Osteocyte (in vitro differentiated cells): ENCODE measurements at places on chromosomes 3 and 15.

DNA sequence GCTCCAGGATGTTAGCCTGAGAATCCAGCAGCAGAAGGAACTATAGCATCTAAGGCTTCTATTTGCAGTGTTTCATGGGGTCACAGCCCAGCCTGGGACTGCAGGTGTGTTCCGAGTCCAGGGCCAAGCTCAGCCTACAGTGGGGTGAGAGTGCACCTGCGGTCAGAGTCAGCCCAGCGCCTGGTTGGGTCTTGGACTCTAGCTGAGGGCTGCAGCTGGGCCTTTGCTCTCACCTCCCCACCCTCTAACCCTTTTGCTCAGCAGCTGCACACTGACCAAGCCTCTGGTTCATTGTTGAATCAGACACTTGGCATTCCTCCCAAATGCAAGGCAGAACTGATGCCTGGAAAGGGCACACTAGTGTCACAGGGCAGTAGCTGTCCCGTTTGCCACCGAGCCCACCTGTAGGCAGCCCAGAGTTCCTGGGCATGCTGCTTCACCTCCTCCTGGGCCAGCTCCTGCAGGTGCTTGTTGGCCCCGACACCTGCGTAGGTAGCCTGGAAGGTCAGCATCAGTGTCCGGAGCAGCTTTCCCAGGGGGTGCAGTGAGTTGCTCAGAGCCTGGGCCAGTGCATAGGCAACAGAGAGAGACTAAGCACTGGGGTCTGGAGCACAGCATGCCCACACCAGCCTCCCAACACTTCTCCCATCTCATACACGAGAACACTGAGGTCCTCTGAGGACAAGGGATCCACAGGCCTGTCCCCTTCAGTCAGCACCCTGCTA, 17.5 kb downstream of the ALS2CL start:
- H3K27me3 ChIP-seq = peaks cover 4% of the 10 kb centered on the region
- no peak for DNase-seq
- no peak overlapping the region for H3K4me3 ChIP-seq
- no peaks in the 10 kb centered on the region for H3K36me3 ChIP-seq

DNA sequence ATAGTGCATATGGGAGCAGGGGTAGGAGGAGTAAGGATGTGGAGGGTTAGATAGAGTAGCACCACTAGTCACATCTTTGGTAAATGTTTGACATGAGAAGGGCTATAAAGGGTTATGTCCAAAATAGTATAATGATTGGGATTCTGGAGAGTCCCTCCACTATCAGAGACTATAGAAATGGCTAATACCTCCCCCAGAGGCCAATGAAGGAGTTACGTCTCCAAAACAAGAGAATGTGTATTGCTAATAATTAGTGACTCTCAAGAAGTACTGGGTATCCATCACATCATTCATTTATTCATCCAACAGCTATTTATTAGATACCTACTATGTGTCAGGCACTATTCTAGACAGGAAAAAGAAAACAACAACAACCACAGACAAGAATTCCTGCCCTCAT, 203.7 kb upstream of the UMPS start:
- H3K36me3 ChIP-seq = no peaks in the 10 kb centered on the region
- H3K27ac ChIP-seq = no peak overlapping the region
- no peaks in the 10 kb centered on the region for H3K4me1 ChIP-seq
- peaks cover 7% of the 10 kb centered on the region for H3K27me3 ChIP-seq
- no peak for DNase-seq
- H3K4me3 ChIP-seq = no peak overlapping the region

DNA sequence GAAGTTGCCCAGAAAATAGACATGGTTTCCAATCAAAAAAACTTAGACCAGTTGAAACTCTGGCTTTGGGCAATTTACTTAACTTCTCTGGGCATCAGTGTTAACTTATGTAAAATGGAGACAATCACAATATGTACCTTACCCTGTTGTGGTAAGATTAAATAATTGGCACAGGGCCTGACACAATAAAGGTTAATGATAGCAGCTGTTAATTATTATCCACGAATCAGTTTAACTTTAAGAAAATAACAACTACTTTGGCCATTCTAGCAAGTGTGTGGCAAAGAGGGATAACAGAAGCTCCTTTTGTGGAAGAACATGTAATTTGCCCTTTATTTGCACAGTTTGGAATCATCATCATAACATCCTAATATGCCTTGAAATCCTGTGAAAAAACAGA, 787.6 kb downstream of the FHIT start:
- no peak for DNase-seq
- no peaks in the 10 kb centered on the region for H3K4me1 ChIP-seq
- H3K27me3 ChIP-seq = peaks cover 3% of the 10 kb centered on the region
- H3K4me3 ChIP-seq = no peak overlapping the region
- H3K36me3 ChIP-seq = no peaks in the 10 kb centered on the region
- no peak overlapping the region for H3K27ac ChIP-seq

DNA sequence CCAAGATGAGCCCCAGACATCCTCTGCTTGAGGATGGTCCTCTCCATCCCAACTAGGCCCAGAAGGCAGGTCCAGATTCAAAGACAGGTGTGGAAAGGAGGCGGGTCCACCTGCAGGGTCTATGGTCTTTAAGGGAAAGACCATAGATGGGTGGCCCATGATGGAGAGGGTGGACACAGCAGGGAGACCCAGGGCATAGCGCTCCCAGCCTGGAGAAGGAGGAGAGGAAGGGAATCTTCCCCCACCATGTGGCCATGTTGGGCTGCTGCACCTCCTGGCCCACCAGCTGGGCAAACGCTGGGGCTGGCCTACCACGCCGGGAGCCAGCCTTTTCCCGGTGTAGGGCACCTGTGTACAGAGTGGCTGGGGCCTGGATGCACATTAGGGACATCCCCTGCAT, 265.2 kb upstream of the TLE3 start:
- H3K36me3 ChIP-seq = no peaks in the 10 kb centered on the region
- peak; percentile 79 for DNase-seq
- H3K4me1 ChIP-seq = no peaks in the 10 kb centered on the region
- H3K27me3 ChIP-seq = peaks cover 76% of the 10 kb centered on the region

DNA sequence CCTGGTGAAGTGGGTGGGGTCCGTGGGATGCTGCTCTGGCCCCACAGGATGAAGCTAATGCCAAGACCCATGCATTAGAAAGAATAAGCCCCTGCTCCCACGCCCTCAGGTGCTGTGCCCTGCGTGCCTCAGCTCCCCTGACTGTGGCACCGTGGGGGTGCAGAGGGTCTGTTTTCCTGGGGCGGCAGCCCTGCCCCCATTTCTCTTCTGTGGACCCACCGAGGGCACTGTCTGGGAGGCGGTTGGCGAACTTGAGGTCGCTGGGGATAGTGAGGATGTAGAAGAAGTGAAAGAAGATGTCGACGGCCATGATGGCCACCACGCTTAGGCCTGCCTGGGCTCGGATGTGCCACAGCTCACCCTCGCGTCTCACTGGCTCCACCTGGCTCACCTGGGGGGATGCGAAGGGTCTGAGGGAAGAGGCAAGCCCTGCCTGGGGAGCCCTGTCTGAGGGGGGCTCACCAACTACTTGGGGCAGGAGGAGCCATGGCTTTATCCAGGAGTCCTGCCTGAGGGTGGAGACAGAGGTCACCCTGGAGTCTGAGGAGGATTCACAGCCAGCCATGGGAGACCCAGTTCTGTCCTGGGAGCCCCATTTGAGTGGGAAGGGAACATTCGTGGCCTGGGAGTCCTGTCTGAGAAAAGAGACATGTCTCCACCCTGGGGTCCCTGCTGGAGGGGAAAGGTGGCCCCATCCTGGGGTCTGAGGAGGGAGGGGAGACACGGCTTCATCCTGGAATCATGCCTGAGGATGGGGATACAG, 5.1 kb downstream of the HHATL start:
- H3K27ac ChIP-seq = no peak overlapping the region
- no peaks in the 10 kb centered on the region for H3K4me1 ChIP-seq
- DNase-seq = peak; percentile 78
- H3K27me3 ChIP-seq = no peaks in the 10 kb centered on the region

GRCh38 chr3:122774564-122774963, 19.1 kb downstream of the HSPBAP1 start:
- peaks cover 11% of the 10 kb centered on the region for H3K36me3 ChIP-seq
- no peaks in the 10 kb centered on the region for H3K4me1 ChIP-seq
- no peak for DNase-seq

DNA sequence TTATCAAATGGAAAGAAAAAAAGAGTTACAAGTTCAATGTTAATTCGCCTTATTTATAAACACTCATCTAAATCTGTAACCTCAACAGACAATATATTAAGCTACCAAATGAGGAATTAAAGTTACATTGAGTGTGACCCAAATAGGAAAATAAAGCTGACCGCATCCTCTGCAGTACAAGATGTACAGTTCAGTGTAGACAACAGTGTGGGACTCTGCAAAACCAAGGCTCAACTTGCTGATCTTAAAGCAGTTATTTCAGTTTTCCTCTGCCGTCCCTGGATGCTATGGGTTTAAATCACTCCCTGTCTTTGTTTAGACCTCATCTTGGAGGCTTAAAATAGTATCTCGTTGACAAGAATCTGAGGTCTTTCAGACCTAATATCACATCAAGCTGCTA, 458.8 kb downstream of the MECOM start:
- no peak overlapping the region for H3K4me3 ChIP-seq
- no peak overlapping the region for H3K27ac ChIP-seq
- peaks cover 1% of the 10 kb centered on the region for H3K36me3 ChIP-seq
- peaks cover 9% of the 10 kb centered on the region for H3K4me1 ChIP-seq
- H3K27me3 ChIP-seq = no peaks in the 10 kb centered on the region

DNA sequence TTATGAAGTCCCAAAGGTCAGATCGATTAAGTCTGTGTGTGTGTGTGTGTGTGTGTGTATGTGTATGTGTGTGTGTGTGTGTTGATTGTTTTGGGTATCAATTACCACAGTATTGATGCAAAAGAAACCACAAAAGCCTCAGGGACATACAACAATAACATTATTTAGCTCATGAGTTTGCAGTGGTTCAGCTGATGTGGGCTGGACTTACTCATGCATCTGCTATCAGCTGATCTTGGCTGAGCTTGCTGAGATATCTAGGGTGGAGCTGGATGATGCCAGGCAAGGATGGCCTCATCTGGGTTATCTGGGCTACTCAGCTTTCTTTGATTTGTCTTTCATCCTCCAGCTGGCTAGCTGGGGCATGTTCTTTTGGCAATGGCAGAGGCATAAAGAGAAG, 82.4 kb upstream of the PRR23C start:
- no peaks in the 10 kb centered on the region for H3K4me1 ChIP-seq
- H3K27ac ChIP-seq = no peak overlapping the region
- no peak for DNase-seq
- no peaks in the 10 kb centered on the region for H3K36me3 ChIP-seq
- peaks cover 5% of the 10 kb centered on the region for H3K27me3 ChIP-seq

DNA sequence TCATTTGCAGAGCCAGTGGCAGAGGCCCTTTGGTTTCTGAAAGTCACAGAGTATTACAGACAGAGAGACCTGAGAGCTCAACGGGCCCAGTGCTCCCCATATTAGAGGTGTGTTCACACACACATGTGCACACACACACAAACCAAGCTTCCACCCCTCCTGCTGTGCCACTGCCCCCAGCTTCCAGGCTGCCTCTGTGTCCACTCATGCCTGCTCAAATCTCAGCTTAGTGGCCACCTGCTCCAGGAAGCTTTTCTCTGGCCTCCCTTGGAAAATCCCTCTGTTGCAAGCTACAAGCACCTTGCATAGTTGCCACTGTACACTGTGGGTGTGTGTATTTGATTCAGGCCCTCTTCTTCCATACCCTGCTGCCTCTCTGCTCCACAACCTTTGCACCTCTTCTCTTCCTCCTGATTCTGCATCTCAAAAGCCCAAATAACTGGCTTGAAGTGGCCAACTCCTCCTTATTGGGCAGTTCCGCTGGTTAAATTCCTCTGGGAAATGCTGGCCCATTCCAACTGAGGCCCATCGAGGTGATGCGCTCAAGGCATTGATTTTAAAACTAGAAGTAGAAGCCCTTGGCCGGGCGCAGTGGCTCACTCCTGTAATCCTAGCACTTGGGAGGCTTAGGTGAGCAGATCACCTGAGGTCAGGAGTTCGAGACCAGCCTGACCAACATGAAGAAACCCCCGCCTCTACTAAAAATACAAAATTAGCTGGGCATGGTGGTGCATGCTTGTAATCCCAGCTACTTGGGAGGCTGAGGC, 23.0 kb downstream of the MESD start:
- H3K36me3 ChIP-seq = peaks cover 18% of the 10 kb centered on the region
- H3K27me3 ChIP-seq = no peaks in the 10 kb centered on the region
- H3K4me1 ChIP-seq = peaks cover 25% of the 10 kb centered on the region
- no peak overlapping the region for H3K4me3 ChIP-seq

GRCh38 chr3:84967767-84968581, 9.2 kb downstream of the CADM2 start:
- H3K27ac ChIP-seq = no peak overlapping the region

- H3K27ac ChIP-seq = no peak overlapping the region
- DNase-seq = no peak
- H3K4me1 ChIP-seq = no peaks in the 10 kb centered on the region
Observed at GRCh38 chr3:48344867-48345507, 11.5 kb upstream of the SPINK8 start.

DNA sequence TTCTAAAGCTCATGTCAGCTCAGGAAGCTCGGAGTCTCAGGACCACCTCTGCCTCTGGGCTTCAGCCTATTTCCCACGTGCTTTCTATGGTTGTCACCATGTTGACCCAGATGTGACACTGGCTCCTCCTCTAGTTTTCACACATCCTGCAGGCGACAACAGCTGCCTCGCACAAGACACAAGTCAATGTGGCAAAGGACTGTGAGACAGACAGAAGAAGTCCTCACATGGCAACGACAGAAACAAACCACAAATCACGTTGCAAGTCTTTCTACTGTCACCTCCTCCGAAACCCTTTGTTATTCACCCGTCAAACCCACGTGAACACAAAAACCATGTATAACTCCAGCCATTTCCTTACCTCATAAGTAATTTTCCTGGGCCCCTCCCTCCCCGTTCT, 194.5 kb downstream of the MEX3B start:
- no peaks in the 10 kb centered on the region for H3K4me1 ChIP-seq
- no peak overlapping the region for H3K27ac ChIP-seq
- no peak for DNase-seq
- no peaks in the 10 kb centered on the region for H3K27me3 ChIP-seq
- H3K36me3 ChIP-seq = peaks cover 6% of the 10 kb centered on the region
